Renal cortex interstitium (tissue), 15 donors: ENCODE measurements at places on chromosomes 1 and 21. TPM values are rescaled to one million over a fixed set of nuclear protein-coding genes. Genes with fewer than 3 reads are reported as not detected.

- DNase-seq, result peak; percentile 100
Observed at GRCh38 chr21:33641352-33642026, at the start of gene CRYZL1. Gene CRYZL1 (minus strand): TSS chr21:33641741. CDS start chr21:33631551, 10,190 bp downstream.

- no peak for DNase-seq
Observed at GRCh38 chr1:3293563-3294080, 160.8 kb upstream of the ARHGEF16 start.

GRCh38 chr1:11719313-11720032, 16.5 kb upstream of the AGTRAP start:
- no peak for DNase-seq

DNA sequence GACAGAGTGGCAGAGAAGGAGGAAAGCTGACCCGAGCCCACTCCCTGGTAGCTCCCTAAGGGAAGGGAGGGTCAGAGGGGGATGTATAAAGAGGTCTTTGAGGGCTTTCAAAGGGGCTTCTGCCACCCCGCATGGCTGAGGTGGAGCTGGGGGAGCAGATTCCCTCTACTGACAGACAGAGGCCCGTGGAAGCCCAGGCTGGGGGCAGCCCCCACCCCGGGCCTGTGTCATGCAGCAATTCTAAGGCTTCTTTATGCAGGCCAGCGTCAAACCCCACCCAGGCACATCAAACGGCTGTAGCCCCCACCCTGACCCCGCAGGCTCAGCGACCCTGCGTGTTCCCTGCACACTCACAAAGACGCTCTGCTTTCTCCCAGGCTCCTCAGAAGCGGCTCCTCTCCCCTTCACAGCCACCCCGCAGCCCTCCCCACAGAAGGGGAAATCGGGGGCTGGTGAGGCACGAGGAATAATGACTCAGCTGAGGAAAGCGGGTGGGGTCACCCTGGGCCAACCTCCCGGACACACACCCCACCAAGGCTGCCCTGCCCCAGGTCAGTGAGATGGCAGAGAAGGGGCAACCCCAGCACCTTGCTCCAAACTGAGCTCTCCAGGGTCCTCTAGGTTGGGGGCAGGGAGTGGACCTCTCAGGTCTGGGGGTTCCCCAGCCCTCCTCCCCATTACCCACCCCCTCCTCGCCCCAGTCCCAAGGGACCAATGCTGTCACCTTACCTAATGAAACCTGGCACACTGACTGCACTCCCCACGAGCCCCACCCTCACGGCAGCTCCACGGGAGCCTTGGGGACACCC, 10.8 kb downstream of the SLC45A3 start:
- no peak for DNase-seq

The LGR6 gene
- polyA plus RNA-seq, result 1.0 TPM
